Left kidney (tissue), 8 donors: ENCODE measurements at places on chromosomes 4 and X. TPM values are rescaled to one million over a fixed set of nuclear protein-coding genes. Genes with fewer than 3 reads are reported as not detected.

The LAS1L gene
- polyA plus RNA-seq, result 49.8 TPM

The SEPTIN6 gene
- polyA plus RNA-seq, result 81.2 TPM

The TCEAL6 gene
- polyA plus RNA-seq, result 0.25 TPM

The SLC10A6 gene
- 0.30 TPM for polyA plus RNA-seq

The IQCM gene
- not detected for polyA plus RNA-seq

The MAGEA8 gene
- polyA plus RNA-seq, result 0.43 TPM

The AKAP4 gene
- 0.07 TPM for polyA plus RNA-seq
